ENCODE measurements at places on chromosomes 4 and X.

DNA sequence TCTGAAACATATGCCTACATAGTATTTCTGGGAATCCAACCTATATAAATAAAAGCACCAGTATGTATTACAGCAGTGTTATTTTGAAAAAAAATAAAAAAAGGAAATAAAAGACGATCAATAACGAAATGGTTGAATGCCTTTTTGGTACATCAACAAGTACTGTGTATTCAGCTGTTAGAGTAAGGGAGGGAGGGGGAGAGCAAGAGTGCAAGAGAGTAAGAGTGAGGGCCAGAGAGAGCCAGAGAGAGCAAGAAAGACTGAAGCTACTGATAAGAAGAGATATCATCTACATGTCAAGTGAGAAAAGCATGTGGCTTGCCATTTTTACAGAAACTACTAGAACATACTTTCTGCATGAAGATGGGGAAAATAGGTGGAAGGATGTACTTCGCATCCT lies 1.8 kb downstream of the SPIN4 start:
- DNase-seq: peak; percentile 38

DNA sequence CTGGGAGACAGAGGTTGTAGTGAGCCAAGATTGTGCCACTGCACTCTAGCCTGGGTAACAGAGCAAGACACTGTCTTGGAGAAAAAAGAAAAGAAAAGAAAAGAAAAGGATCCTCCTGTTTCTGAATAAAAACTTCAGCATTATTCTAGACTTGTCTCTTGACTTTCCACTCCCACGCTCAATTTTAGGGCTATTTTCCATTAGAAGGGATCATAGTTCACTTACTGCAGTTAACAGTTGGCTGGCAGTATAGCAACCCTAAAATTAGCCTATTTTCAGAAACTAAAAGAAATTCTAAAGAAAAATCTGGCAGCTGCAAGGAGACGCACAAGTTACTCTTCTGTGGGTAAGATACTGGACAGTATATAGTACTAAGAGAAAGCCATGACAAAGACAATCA lies 28.1 kb downstream of the THOC2 start:
- no peak for DNase-seq

- no peak for DNase-seq
These were observed 66.1 kb downstream of the CDS1 start for GRCh38 chr4:84648863-84649647.

GRCh38 chr4:138241281-138242075 lies 671 bp downstream of the SLC7A11 start:
- peak; percentile 56 for DNase-seq

DNA sequence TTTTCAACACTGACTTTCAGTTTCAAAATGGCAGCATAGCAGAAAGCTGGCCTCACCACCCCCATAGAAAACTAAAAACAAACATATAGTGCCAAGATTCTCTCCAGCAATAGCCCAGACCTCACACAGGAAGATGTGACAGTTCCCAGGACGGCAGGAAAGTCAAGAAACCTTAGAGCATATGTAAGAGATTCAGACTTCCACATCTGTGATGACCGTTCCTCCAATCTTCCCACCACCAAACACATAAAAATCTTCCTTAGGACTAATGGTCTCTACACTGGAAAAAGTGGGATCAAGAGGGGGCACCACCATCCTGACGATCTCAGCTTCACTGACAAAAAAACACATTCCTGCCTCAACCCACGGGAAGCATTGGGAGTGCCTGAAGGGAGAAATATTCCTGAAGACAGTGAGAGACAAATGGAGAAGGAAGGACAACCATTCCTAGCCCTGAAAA lies 134.1 kb upstream of the CPXCR1 start:
- DNase-seq: no peak

- DNase-seq: peak; percentile 29
These were observed 42.4 kb upstream of the SLC2A9 start for GRCh38 chr4:10063544-10064300.

- DNase-seq: peak; percentile 93
These were observed 60.9 kb downstream of the IRF2 start for GRCh38 chr4:184413261-184414046.

- no peak for DNase-seq
These were observed 174.5 kb downstream of the SMIM20 start for GRCh38 chr4:26088433-26088928.

- DNase-seq: peak; percentile 12
These were observed 29.3 kb upstream of the UGT2B7 start for GRCh38 chr4:69066945-69067344.

Measured in hematopoietic multipotent progenitor cell treated with erythropoietin and hydrocortisone succinate and interleukin-3 and kit ligand, for 8 days (in vitro differentiated cells).